GM23338 (cell line): ENCODE measurements at places on chromosomes 2 and 18. TPM values are rescaled to one million over a fixed set of nuclear protein-coding genes. Genes with fewer than 3 reads are reported as not detected.
A peak's percentile ranks its signal among the peaks of the same experiment; 100 is the strongest.

DNA sequence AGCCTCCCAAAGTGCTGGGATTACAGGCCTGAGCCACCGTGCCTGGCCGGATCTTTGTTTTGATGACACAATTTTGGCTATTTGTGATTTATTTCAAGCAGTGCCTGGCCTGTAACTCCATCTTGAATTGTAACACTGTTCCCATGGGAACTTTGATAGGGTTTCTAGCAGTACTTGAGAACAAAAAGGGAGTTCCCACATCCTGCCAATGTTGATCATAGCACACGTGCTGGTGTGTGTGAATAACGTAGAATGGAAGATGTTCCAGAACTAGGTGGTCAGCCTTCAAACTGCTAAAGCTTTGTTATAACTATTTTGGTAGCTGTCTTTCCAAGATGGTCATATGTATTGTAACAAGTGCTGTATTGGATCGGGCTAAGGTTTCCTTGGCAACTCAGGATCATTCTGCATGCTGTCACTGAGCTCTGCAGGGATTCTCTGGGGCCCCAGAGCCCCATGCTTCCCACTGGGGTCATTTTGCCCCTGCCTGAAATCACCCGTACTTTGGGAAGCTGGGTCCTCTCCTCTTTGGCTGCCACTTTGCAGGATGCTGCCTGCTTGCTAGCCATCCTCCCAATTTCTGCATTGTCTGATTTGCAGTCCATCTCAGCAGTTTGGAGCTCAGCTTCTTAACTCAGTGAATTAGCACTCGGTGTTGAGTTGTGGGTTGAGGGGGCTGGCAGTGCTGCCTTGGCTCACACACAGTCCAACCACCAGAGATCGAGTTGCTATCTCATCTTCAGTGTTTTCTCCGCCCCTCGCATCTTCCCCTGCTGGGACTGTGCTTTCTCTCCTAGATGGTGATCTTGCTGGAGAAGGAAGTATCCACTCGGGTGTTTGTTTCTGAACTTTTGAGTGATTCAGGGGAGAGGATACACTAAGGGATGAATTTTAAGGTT lies 26.8 kb downstream of the SH3RF3 start:
- peaks cover 3% of the 10 kb centered on the region; the same call in 1 of the 2 replicates for H3K4me1 ChIP-seq
- H3K27me3 ChIP-seq, result no peaks in the 10 kb centered on the region
- no peak overlapping the region for H3K27ac ChIP-seq
- DNase-seq, result no peak

DNA sequence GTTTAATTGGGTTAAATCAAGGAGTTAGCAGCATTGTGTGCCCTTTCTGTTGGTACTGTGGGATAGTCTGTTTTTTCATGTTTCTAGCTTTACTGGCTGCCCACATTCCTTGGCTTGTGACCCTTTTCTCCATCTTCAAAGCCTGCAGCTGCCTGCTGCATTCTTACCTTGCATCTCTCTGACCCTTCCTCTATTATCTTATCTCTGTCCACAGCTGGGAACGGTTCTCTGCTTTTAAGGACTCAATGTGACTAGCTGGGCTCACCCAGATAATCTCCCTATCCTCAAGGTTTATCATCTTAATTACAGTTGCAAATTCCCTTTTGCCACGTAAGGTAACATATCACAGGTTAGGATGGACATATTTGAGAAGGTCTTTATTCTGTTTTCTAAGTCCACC lies 199.7 kb downstream of the KCNS3 start:
- H3K36me3 ChIP-seq, result no peaks in the 10 kb centered on the region
- H3K4me3 ChIP-seq, result no peak overlapping the region
- no peaks in the 10 kb centered on the region for H3K27me3 ChIP-seq
- H3K4me1 ChIP-seq, result no peaks in the 10 kb centered on the region

GRCh38 chr2:17933256-17933655 lies 54.8 kb downstream of the KCNS3 start:
- H3K4me3 ChIP-seq, result no peak overlapping the region
- no peak for DNase-seq

GRCh38 chr2:36762764-36763490 lies 66.4 kb downstream of the VIT start:
- H3K4me3 ChIP-seq, result no peak overlapping the region
- no peak overlapping the region for H3K27ac ChIP-seq
- no peaks in the 10 kb centered on the region for H3K27me3 ChIP-seq
- H3K36me3 ChIP-seq, result no peaks in the 10 kb centered on the region

DNA sequence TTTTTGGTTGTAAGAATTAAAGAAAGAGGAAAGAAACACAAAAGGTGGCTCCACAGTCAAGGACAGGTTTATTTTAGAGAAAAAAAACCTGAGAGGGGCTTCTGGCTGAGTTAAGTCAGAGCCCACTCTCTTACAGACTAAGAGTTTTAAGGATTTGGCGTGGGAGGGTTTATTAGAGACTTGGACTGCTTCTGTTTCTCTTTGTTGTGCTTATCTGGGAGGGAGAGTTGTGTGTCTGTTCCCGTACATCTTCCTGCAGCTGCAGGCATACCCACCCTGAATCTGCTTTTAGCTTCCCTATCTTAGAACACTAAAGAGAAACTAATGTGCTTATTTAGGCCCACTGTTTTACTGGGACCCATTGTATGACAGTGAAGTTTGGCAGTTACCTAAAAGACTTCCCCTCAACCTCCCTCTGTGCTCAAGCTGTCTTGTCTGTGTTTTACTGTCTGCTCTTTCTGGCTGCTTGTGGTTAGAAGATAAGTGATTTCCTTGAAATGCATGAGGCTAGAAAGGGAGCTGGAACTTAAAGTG lies 2.7 kb downstream of the RSAD2 start:
- DNase-seq, result no peak
- H3K36me3 ChIP-seq, result no peaks in the 10 kb centered on the region
- H3K27me3 ChIP-seq, result no peaks in the 10 kb centered on the region

GRCh38 chr2:10124538-10125045 lies 2.1 kb downstream of the RRM2 start:
- peak; percentile 78 for DNase-seq
- peak overlapping the region; percentile 70 for H3K4me3 ChIP-seq
- peaks cover 25% of the 10 kb centered on the region for H3K4me1 ChIP-seq

DNA sequence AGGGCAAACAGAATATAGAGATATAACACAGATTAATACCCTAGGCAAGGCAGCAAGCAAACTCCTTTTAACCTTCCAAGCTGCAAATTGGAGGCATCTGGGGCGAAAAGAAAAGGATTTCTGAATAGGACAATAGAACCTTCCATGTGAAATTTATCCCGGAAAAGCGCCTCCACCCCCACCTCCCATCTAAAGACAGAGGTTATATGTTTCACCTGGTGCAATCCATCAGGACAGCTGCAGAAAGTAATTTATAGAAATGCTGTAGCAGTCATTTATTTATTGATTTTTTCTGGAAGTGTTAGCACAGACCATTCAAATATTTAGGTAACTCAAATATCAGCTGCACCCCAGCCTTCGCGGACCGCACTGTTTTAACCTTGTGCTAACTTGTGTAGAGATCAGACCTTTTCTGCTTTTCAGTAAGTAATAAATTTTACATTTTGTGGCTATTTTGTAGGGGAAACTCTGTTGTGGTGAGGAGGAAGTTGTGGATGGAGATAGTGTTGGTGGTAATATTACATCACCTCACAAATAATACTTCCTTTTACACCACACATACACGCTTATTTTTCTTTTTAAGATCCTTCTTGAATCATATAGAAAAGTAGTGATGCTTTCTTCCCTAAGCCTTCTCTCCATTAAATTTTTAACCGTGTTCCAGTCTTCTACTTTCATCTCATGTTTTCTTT lies 919.3 kb upstream of the CDH2 start:
- DNase-seq, result peak; percentile 32
- peaks cover 8% of the 10 kb centered on the region; the same call in 1 of the 2 replicates for H3K4me1 ChIP-seq
- H3K36me3 ChIP-seq, result no peaks in the 10 kb centered on the region
- H3K27ac ChIP-seq, result no peak overlapping the region
- no peak overlapping the region for H3K4me3 ChIP-seq
- no peaks in the 10 kb centered on the region for H3K27me3 ChIP-seq

DNA sequence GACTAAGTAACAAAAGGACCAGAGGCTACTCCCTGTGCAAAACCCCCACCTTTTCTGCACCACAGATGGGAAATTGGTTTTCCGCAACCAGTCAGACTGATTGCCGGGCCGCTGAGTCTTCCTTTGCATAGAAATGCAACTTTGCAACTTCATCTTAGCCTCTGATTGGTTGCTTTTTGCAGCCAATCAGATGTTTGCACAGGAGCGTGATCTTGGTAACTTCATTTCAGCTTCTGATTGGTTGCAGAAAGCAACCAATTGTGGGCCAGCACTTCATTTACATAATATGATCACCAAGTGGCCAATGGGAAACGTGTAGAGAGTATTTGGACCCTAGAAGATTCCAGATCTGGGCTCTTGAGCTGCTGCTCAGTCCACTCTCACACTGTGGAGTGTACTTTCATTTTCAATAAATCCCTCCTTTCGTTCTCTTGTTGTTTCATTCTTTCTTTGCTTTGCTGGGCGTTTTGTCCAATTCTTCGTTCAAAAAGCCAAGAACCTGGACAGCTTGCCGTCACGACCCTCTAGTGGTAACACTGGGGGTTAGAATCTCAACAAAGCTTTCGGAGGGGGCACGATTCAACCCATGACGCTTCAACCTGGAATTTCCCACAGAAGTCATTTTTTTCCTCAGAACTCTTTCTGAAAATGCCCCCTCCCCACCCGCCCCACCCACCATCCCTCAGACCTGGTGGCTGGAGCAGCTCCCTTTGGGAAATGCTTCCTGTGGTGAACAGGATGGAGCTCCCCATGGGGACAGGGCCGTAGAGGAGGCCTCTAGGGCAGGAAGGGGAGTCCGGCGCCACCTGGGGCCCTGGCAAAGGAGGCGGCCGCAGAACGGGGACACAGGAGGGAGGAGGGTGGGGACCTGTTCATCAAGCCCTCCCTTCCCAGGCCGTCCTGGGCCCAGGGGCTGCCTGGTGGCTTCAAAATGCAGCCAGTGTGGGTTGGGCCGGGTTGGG lies 31.8 kb upstream of the KCNF1 start:
- no peaks in the 10 kb centered on the region for H3K36me3 ChIP-seq
- peak; percentile 53 for DNase-seq
- H3K4me1 ChIP-seq, result peaks cover 14% of the 10 kb centered on the region
- H3K27ac ChIP-seq, result no peak overlapping the region
- H3K4me3 ChIP-seq, result no peak overlapping the region
- H3K27me3 ChIP-seq, result no peaks in the 10 kb centered on the region

GRCh38 chr2:232875256-232876121 lies 5.4 kb downstream of the SNORC start:
- H3K4me3 ChIP-seq, result peak overlapping the region; percentile 64
- peak; percentile 62 for DNase-seq
- H3K4me1 ChIP-seq, result no peaks in the 10 kb centered on the region; the same call in 1 of the 2 replicates
- H3K27me3 ChIP-seq, result peaks cover 28% of the 10 kb centered on the region
- no peaks in the 10 kb centered on the region for H3K36me3 ChIP-seq

DNA sequence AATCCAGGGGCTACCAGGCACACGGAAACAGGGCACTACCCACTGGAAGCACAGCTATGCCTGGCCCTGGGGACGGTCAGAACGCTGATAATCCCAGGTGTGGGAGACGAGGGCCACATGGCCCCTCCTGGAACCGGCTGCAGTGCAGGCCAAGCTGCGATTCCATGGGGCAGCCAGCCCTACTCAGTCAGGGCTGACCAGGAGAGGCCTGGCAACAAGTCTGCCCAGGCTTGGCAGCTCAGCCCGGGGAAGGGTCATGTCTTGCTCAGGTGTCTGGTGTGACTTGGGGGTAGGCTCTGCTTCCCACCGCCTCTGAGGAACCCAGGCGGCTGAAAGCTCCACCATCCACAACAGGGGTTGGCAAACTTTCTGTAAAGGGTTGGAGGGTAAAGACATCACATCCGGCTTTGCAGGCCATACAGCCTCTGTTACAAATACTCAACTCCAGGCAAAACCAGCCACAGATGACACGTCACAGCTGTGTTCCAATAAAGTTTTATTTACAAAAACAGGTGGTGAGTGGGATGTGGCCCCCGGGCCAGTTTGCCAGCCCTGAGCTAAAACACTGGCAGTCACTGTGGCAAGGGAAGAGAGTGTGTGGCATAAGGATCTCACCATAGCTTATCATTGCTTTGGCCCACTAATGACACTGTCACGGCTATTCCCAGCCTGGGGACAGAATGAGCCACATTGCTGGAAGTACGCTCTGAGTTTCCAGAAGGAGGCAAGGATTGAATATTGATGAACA lies 85.2 kb downstream of the NDUFA10 start:
- no peak overlapping the region for H3K4me3 ChIP-seq
- no peak for DNase-seq
- H3K4me1 ChIP-seq, result no peaks in the 10 kb centered on the region
- H3K36me3 ChIP-seq, result no peaks in the 10 kb centered on the region

DNA sequence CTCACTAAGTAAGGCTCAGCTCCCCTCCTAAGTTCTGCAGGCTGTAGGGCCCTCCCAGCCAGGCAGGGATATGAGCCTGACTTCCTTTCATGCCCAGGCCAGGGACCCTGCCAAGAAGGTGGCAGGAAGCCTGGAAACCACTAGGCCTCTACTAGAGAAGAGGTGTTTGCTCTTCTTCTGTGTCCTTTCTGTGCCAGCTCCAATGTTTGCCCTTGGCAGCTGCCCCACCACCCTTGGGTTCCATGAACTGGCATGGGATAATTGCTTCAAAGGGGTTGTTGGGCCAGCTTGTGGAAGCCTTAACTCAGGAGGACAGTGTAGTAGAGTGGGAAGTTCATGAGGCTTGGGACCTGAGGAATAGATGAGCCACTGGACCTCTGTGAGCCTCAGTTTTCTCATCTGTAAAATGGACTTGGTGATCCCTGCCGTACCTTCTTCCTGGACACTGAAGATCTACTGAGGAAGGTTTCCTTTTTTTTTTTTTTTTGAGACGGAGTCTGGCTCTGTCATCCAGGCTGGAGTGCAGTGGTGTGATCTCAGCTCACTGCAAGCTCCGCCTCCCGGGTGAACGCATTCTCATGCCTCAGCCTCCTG lies 3.9 kb downstream of the SLC35F6 start:
- no peak for DNase-seq
- no peaks in the 10 kb centered on the region for H3K36me3 ChIP-seq
- no peak overlapping the region for H3K27ac ChIP-seq
- H3K4me3 ChIP-seq, result no peak overlapping the region

- H3K4me1 ChIP-seq, result no peaks in the 10 kb centered on the region
- H3K4me3 ChIP-seq, result no peak overlapping the region
- H3K27ac ChIP-seq, result no peak overlapping the region
Observed at GRCh38 chr2:31828891-31829290, 181.9 kb downstream of the MEMO1 start.

The KIAA2012 gene
- 0.07 and 0.08 TPM in 2 replicates for polyA plus RNA-seq

The AGAP1 gene
- polyA plus RNA-seq, result 13.3 and 16.4 TPM in 2 replicates

The SEC11C gene
- 157 and 169 TPM in 2 replicates for polyA plus RNA-seq

The TEX44 gene
- polyA plus RNA-seq, result not detected in 2 replicates

The WNT10A gene
- not detected in 2 replicates for polyA plus RNA-seq

The SIX3 gene
- polyA plus RNA-seq, result 0.21 and 0.37 TPM in 2 replicates

The ABCA12 gene
- 0.05 TPM in 1 of 2 replicates, not detected in the other for polyA plus RNA-seq
